ENCODE measurements at places on chromosomes 5 and 9.

DNA sequence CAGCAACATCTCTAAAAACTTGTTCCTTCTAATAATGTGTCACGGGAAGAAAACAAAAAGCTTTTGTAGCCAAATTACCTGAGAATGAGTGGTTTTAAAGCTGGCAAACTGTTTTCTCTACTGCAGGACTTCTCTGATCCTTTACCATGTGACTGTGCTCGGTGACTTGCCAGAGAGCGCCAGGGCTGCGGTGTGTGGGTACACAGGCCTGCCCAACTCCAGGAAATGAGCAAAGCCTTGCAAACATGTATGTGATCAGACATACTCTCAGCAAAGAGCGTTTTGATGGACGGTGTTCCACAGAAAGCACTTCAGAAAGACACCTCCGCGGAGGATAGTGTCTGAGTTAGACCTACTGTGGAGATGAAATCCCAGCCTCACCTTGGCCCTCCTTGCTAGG lies 157.3 kb downstream of the SPOCK1 start:
- DNase-seq, result no peak

- no peak for DNase-seq
Observed at GRCh38 chr5:12242950-12243888, 339.0 kb upstream of the CTNND2 start.

- DNase-seq, result no peak
Observed at GRCh38 chr5:153999995-154000394, 38.7 kb downstream of the FAM114A2 start.

DNA sequence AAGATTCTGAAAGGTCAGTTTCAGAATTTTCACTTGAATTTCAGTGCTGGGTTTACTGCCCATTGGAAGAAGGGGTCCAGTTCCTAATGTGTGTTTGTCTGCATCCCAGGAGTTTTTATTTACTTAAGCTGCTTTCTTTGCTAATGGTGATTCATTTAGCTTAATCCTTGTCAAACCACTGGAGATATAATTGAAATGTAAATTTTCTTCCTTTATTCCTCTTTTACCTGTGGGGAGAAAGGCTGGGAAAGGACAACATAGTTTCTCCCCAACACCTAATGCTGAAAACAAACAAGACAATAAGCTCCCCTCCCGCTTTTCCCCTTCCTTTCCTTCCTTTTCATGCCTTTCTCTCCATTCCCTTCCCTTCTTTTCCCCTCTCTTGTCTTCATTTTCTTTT lies 185.8 kb downstream of the KCTD16 start:
- no peak for DNase-seq

- no peak for DNase-seq
Observed at GRCh38 chr9:928363-929042, 48.0 kb upstream of the DMRT3 start.

DNA sequence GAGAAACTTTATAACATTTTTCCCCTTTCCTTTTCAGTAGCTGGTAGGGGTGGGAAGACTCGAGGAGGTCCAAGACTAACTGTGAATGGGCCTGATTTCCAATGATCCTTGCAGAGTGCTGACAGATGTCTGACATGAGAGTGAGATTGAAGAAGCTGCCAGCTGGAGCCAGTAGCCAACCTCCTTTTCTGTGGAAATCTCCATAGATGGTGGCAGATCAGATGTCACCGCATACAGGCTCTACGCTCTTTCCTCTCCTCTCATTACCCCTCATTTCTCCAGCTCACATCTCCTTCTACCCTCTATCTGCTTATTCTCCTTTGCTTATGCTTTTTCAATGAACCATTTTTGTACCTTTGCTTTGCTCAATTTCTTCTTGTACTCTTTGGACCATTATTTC lies 395.2 kb upstream of the TNC start:
- DNase-seq, result no peak

DNA sequence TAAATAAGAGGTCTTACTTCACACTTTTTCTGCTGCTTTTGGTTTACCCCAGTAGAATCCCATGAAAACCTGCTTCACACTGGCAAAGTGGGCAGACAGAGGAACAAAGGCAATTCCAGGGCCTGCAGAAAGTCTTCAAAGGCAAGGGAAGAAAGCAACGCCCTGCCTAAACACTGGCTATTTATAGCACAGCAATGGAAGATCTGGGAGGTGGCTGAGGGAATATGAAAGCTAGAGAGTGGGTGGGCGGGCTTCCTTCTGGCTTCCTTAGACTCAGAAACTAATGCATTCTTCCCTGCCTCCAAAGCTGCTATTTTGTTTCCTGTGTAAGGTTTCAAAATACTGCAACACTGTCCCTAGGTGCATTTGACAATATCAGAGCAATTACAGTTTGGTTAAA lies 46.8 kb downstream of the ELAVL2 start:
- no peak for DNase-seq

- no peak for DNase-seq
Observed at GRCh38 chr9:136609838-136610311, 52.8 kb upstream of the EGFL7 start.

DNA sequence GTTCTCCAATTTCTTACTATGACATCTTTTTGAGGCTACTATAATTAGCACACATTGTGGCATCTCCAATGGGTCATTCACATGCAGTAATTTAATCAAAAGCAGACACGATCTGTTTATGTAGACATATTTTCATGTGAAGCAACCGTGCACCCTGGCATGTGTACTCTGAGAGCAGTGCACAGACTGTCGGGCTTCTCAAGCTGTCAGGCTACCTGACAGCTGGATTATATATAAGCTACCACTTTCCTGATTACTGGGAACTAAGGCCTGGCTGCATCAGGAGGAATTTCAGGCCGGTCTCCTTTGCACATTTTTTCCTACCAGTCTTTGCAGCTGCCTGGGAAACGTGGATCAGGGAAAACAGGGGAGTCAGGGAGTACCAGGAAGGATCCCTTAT lies 197.5 kb downstream of the MAPKAP1 start:
- DNase-seq, result no peak

DNA sequence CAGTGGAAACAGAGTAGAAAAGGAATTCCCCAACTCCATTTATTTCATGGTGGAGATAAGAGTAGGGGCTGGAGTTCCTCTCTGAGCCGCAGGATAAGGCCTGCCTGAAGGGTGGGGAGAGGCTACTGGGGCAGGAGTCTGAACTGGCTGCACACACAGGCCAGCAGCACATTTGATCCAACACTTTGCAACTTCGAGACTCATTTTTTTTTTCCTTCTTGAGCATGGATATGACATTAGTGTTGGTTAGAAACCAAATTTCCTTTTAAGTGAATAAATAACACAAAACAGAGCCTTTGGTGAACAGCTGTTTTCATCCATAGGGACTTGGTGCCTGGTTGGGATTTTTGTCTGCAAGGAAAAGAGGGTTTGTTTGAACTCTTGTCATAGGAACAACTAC lies 76.6 kb downstream of the RALGPS1 start:
- no peak for DNase-seq

GRCh38 chr9:89810431-89810830 lies 205.6 kb downstream of the GADD45G start:
- no peak for DNase-seq

GRCh38 chr5:141711687-141712086 lies 29.7 kb upstream of the ARAP3 start:
- DNase-seq, result no peak

DNA sequence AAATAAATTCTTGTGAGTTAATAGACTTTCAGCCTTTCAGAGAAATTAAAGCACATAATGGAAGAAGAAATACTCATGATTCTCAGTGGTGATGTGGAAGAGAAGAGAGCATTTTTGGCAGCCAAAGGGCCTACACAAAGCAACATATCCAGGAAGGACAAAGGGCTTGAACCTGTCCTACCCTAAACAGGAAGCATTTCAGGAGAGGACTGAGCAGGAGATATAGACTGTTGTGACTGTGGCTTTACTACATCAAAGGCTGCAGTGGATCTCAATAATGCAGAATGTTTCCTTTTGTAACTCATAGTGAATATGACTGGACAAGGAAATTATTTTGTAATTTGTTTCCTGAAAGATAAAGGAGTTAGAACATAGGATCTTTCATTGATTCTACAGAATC lies 1.3 kb upstream of the PARP8 start:
- DNase-seq, result no peak

DNA sequence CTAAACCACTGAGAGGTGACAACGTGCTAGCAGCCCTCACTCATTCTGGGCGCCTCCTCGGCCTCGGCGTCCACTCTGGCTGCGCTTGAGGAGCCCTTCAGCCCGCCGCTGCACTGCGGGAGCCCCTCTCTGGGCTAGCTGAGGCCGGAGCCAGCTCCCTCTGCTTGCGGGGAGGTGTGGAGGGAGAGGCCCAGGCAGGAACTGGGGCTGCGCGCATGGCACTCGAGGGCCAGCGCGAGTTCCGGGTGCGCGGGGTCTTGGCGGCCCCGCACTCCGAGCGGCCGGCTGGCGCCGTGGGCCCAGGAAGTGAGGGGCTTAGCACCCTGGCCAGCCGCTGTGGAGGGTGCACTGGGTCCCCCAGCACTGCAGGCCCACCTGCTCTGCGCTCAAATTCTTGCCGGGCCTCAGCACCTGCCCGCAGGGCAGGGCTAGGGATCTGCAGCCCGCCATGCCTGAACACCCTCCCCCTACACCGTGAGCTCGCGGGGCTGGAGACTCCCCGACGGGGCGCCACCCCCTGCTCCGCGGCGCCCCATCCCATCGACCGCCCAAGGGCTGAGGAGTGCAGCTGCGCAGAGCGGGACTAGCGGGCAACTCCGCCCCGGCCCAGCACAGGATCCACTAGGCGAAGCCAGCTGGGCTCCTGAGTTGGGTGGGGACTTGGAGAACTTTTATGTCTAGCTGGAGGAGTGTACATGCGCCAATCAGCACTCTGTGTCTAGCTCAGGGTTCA lies 11.8 kb upstream of the UBE2D2 start:
- DNase-seq, result no peak

- DNase-seq, result no peak
Observed at GRCh38 chr5:174236070-174236469, 190.6 kb downstream of the NSG2 start.

DNA sequence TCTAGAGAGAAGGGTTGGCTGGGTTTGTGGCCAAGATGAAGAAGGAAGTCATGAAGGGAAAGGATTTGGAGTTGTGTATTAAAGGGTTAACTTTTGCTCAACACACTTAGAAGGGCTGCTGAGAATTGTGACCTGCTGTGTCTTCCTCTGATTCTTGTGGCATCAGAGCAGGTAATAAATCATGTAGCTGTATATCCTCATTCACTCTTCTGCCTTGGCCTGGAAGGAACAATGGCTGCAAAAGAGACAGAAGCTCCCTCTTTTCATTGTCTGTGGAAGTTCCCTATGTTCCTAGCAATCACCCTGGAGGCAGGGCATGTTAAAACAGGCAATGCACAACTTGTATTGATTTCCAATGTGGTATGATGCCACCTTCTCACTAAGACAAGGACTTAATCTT lies 159.1 kb downstream of the LRRC70 start:
- DNase-seq, result no peak

GRCh38 chr9:91727316-91727861 lies 222.6 kb downstream of the ROR2 start:
- no peak for DNase-seq

DNA sequence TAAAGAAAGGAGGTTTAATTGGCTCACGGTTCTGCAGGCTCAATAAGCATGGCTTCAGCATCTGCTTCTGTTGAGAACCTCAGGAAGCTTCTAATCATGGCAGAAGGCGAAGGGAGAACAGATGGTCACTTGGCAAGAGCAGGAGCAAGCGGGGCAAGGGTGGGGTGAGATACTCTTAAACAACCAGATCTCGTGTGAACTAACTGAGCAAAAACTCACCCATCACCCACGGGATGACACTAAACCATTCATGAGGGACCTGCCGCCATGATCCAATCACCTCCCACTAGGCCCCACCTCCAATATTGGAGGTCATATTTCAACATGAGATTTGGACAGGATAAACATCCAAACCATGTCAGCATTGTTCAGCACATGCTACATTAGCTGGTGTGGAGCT lies 89.1 kb upstream of the HAND1 start:
- no peak for DNase-seq

GRCh38 chr9:89260525-89260924 lies 50.5 kb upstream of the CKS2 start:
- no peak for DNase-seq

- DNase-seq, result no peak
Observed at GRCh38 chr9:77939149-77939668, 92.4 kb downstream of the GNAQ start.

- no peak for DNase-seq
Observed at GRCh38 chr5:67693956-67694809, 497.6 kb upstream of the CD180 start.

GRCh38 chr5:112412346-112412745 lies 6.7 kb downstream of the EPB41L4A start:
- DNase-seq, result no peak

GRCh38 chr9:83280790-83281189 lies 217.8 kb upstream of the RASEF start:
- DNase-seq, result no peak

- no peak for DNase-seq
Observed at GRCh38 chr5:153523211-153523610, 32.7 kb downstream of the GRIA1 start.

- no peak for DNase-seq
Observed at GRCh38 chr9:82254646-82255367, 266.2 kb downstream of the SPATA31D1 start.

- DNase-seq, result no peak
Observed at GRCh38 chr5:69484891-69485290, 7.7 kb upstream of the OCLN start.

- DNase-seq, result no peak
Observed at GRCh38 chr9:119677811-119678505, 308.7 kb upstream of the BRINP1 start.

DNA sequence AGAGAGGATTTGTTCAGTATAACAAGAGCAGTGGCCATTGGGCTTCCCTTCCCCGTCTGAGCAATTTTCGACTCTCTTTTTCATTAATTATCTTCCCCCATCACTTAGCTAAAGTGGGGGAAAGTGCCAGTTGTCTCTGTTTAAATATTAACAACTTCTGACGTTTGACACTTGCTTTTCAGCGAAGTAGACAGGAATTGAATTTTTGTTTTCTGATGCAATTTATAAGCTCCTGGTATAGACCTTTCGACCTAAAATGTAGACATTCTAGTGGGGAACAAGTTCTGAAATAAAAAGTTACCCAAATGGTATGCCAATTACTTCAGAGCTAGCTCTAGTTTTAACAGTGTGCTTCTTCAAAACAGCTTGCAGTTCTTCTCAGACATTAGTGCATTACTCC lies 100.6 kb downstream of the ITGA1 start:
- DNase-seq, result no peak

DNA sequence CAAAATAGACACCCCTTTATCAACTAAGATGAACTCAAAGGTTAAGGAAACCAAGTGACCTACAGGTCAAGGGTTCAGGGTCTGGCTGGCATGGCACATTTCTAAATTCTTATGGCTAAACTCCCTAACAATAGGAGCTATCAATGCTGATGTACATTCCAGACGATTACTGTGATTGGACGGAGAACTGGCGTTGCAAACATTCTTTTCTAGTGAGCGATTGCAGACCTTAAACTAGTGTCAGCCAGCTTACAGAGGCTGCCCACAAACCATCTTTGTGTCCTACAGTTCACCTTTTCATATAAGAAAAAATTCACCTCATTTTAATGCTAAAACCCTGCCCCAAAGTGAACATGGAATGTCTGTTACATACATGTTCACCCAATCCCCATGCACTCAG lies 382.9 kb downstream of the MAT2B start:
- DNase-seq, result no peak

GRCh38 chr9:131598121-131598520 lies 52.8 kb downstream of the PRRT1B start:
- no peak for DNase-seq

- no peak for DNase-seq
Observed at GRCh38 chr5:88613051-88613450, 269.9 kb downstream of the MEF2C start.

GRCh38 chr9:81718244-81718643 lies 28.9 kb upstream of the TLE1 start:
- DNase-seq, result no peak

GRCh38 chr5:39109606-39110005 lies 35.4 kb upstream of the RICTOR start:
- DNase-seq, result no peak
